ENCODE measurements at places on chromosomes 3 and 15.
A peak's percentile ranks its signal among the peaks of the same experiment; 100 is the strongest.

GRCh38 chr3:81758275-81758674 lies 3.2 kb downstream of the GBE1 start:
- no peak for DNase-seq

DNA sequence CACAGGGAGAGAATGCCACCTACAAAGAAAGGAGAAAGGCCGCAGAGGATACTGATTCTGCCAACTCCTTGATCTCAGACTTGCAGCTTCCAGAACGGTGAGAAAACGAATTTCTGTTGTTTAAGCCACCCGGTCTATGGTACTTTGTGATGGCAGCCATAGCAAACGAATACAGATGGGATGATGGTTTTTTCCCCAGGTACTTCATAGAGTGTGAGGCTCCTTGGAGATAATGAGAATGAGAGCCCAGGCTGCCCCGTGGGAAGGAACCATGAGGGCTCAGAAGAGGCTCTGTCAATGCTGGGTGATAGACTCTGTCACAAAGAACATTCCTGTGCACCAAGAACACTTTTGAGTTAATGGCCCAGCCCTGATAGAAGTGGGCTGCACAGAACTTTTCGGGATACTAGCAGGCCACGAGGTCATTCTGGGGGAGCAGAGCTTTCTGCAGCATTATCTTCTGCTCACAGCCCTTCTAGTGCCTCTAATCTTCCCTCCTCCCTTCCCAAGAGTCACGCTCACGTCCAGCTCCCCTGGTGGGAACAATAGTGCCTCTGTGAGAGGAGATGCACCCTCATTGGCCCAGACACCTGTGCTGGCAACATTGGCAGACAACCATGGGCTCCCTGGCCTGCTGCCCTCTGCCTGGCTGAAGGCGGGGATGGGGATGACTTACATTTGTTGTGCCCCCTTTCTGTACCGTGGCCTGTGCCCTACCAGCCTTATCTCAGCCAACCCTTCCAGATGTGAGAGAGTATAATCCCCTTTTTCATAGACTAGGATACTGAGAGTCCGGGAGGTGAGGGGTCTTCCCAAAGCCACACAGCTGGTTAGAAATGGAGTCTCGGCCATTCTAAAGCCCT lies 5.2 kb upstream of the RLBP1 start:
- DNase-seq = no peak

DNA sequence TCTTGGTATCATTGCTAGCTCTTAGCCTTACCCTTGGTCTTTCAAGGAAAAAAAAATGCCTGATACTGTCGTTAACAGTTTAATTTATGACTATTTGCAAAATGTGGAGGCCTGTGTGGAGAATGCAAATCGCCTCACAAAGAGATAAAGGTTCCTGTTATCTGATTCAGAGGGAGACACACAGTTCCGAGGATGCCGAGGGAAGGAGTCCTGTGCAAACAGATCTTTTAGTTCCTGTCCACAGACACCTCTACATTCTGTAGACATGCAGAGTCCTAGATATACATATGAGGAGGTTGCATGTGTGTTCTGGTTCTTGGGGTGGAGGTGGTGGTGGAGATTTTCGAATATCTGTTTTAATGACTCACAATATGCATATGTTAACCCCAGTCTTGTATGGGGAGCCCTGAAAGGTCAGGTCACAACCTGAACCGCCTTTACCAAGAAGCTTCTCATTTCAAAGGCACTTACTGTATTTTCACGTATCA lies 5.7 kb downstream of the NR2F2 start:
- DNase-seq = no peak

DNA sequence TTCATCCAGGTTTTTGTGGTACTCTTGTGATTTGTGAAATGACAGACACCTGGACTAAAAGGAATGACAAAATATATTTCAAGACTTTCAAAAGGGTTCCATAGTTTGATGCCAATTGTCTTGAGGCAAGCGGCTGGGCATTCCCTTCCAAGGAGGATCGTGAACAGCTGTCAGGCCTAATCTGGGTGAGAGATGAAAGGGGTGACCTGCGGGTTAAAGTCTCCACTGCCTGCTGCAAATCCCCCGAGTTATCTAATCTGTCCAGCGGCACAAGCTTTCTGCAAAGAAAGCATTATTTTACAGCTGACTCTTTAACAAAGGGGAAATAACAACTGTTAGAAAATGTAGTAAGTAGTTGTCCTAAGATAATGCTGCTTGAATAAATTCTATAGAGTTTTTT lies 128.7 kb upstream of the MB21D2 start:
- DNase-seq = no peak

GRCh38 chr3:172557515-172558220 lies 34.4 kb upstream of the TNFSF10 start:
- DNase-seq = no peak

GRCh38 chr15:97960364-97961066 lies at the start of gene ARRDC4:
Gene ARRDC4, plus strand, starts transcription at chr15:97960703. Its CDS starts 159 bp downstream, at chr15:97960862.
- peak; percentile 94 for DNase-seq

- DNase-seq = no peak
Observed at GRCh38 chr3:144593881-144594280, 622.3 kb downstream of the DIPK2A start.
